H9 (cell line): ENCODE measurements at places on chromosomes 1 and 21.

DNA sequence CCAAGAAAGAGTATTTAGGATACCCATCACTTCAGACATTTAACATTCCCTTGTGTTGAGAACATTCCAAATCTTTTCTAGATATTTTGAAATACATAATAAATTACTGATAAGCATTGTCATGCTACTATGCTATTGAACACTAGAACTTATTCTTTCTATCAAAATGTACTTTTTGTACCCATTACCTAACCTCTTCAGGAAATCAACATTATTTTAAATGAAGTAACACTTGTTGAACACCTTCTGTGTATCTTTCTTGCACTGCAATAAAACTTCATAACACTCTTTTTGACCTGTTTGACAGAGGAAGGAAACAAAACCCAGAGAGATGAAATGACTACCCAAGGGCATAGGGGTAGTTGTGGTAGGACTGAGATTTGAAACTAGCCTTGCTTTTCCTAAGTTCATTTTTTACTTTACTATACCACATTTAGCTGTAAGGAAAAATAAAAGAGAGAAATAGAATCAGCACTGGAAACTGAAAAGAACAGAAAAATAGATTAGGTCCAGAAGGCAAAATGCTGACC lies 99.4 kb downstream of the UCHL5 start:
- DNase-seq = no peak

DNA sequence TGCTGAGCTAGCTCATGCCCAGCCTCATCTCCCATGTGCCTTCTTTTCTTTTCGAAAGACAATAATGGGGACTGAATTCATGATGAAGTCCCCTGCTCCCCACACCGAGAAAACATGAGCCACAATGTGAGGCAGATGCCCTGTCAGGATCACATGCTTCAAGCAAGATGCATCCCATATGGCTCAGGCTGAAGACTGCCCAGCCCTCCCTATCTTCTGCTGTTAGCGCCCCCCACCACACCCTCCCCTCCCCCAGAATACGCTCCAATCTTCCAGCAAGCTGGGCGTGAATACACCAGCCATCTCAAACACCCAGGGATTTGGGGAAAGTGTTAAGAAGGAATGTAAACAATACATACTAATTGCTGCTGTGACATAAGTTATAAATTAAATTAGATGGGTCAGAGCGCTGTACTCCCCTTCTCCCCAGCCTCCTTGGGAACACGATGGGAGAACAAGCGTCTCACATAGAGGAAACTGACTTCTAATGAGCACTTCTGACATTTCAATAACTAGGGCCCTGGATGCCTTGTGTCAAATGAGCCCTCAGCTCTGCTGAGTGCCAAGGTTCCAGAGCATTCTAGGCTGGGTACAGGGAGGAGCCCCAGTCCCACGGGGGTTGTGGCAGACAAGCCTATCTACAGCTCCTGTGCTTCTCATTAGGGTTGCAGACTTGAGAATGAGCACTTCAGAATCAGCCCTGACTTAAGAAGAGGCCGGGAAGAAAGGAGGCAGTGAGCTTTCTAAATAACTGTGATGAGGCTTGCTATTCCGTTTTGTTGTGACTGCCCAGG lies 55.6 kb downstream of the TNR start:
- no peak for DNase-seq

DNA sequence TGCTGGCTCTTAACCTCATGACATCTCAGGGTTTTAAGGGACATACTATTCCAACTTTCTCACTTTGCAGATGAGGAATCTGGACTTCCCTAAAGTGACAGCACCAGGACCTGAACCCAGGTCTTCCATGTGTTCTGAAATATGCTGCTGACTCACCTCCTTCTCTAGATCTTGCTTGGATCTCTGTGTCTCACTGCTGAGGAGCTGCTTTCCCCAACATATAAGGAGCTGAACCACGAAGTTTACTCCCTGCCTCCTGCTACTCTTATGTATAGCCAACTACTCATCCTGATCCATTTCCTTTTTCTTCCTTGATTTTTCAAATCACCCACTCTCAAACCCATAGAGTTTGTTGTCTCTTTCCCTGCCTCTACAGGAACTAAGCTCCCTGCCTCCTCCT lies 38.2 kb downstream of the ALG14 start:
- no peak for DNase-seq

DNA sequence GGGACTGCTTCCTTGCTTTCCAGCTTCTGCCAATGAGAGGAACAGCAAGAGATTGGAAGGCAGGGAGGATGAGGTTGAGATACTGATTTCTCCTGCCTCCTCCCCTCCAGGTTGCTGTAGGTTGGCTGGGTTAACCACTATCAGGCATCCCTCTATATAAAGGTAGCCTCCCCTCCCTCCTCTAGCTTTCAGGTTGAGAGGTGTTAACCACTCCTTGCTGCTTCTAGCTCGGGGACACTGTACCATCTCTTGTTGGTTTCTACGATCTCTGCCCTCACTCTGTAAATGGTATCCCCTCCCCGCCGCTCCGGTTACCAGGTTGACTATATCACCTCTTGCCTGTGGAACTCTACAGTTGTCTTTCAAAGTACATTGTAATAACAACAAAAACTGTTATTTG lies 16.7 kb downstream of the LPAR3 start:
- no peak for DNase-seq

DNA sequence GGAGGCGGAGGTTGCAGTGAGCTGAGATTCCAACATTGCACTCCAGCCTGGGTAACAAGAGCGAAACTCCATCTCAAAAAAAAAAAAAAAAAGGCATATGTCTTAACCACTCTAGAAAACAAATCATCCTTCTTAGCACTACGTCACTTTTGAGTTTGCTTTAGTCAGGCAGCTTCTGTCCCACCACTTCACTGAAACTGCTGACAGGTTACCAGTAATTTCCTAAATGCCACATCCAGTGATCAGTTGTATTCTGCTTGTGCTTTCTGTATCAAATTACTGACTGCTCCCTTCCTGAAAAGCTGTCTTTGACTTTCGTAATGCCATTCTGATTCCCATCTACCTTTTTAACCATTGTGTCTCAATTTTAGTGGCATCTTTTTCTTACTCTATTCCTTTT lies 21.7 kb downstream of the RCOR3 start:
- DNase-seq = no peak

DNA sequence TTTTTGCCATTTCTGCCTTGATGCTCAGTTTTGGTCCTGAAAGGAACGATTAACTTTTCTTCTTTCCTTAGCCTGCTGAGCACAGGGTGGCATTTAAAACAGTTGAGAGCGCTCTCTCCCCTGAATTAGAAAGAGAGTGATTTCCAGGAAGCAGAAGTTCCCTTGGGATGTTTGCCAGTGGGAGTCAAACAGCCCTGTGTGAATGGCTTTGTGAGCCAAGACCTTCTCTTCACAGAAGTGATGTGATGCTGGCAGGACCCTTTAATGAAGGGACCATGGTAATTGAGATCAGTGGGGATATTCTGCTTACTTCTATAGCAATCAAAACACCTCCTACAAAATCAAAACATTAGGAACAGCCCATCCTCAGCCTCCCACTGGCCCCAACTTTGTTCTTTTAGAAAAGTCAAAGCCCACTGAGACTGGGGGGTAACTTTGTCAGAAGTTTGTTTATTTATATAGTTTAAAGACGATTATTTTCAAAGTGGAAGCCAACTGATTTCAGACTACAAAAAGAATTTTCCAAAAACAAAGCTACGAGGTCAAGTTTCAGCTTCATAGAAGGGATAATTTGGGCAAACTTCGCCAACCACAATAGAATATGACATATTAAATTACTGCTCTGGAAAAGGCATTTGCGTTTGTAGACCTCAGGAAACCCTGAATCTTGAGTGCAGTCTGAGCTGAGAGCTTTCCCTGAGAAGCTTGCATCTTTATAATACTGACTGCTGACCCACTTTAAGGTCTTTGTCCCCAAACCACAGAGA lies 122.7 kb downstream of the GABPA start:
- no peak for DNase-seq

DNA sequence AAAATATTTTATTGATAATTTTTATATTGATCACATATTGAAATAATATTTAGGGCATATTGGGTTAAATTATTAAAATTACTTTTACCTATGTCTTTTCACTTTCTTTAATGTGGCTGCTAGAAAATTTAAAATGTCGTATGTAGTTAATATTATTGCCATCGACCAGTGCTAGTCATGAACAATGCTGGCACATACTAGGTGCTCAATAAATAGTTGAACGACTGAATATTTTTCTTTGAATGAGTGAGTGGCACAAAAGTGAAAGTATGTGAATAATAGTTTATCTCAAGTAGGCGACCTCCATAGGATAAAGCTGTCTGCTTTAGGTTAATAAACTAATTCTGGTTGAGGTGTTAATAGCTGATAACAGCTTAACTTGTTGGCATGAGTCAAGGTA lies 150.8 kb upstream of the FGGY start:
- DNase-seq = no peak

GRCh38 chr1:156074661-156075060 lies 7.6 kb downstream of the MEX3A start:
- peak; percentile 38 for DNase-seq

DNA sequence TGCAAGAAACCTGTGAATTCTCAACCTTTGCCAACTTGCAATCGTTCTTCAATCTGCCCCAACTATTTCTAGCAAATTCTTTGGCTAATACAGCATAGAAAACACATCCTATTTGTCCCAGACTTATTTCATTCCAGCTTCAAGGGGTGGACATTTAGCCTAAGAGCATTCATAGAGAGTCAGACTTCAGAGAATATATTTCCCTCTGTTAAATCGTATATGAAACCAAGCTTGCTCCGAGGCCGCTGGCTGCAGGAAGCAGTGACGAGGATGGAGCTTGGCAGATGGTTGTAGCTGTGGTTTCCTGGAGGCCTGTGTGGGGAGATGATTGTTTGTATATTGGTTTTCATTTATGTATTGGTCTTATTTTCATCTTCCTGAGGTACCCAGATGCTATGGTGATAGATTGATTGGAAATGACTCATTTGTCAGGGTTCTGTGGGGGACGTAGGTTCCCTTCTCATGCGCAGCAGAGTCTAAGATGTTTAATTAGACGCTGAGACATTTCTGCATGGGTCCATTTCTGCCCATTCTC lies 26.1 kb downstream of the MAN1C1 start:
- no peak for DNase-seq

DNA sequence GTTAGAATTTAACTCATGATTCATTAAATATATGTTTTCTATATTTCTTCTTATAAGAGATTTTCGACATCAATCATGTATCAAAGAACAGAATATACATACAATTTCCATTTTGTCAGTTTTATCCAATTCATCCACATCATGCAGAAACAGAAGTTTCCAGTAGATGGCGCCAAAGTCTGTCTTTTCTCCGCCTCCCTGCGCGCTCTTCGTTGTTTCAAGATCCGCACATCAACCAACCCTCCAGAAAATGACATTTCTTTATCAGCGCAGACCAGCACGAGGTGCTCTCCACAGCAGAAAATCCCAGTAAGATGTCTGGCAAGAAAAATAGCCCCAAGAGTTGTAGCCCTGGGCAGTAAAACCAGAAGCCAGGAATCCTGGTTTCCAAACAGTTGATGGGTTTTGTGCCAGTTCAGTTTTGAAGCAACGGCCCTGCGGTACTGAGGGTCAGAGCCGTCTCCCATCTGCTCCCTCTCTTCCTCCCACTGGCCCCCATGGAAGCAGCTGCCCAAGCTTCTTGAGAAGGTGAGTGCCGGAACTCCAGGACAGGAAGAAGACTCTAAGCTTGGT lies 38.6 kb upstream of the GPR137B start:
- DNase-seq = peak; percentile 53

- no peak for DNase-seq
Observed at GRCh38 chr1:192521734-192522133, 53.8 kb upstream of the RGS1 start.

- DNase-seq = no peak
Observed at GRCh38 chr1:184297244-184297750, 89.5 kb upstream of the C1orf21 start.

DNA sequence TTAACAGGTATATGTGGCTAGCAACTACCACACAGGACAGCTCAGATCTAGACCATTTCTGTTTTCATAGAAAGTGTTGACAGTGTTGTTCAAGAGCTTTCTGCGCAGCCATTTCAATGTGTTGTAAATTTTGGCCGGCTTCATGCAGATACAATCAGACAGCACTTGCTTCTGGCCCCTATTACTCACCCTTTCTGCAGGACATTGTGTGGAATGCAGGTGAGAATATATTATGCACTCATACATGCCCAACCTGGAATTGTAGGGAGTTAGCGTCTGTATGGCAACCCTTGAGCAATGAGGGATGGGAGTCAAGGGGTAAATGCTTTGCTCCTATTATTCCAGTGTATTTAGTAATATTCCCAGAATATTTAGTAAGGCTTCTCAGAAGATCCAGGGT lies 180.9 kb upstream of the PLXNA2 start:
- DNase-seq = no peak

DNA sequence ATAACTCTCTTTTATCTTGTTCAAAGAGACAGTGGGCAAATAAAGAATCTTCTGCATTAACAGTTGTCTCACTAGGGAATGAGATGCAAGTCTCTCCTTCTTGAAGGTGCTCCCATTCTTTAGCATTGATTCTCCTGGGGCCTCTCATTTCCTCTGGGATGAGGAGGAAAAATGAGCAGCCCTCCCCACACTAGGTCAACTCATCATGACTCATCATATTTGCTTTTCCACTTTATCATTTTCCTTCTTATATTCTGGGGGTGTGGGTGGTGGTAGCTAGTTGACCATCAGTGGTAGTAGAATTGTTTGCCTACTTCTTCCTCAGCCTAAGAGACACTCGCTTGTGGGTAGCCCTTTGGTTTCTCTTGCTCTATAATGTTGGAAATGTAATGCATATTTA lies 182.0 kb upstream of the C1orf87 start:
- DNase-seq = no peak

DNA sequence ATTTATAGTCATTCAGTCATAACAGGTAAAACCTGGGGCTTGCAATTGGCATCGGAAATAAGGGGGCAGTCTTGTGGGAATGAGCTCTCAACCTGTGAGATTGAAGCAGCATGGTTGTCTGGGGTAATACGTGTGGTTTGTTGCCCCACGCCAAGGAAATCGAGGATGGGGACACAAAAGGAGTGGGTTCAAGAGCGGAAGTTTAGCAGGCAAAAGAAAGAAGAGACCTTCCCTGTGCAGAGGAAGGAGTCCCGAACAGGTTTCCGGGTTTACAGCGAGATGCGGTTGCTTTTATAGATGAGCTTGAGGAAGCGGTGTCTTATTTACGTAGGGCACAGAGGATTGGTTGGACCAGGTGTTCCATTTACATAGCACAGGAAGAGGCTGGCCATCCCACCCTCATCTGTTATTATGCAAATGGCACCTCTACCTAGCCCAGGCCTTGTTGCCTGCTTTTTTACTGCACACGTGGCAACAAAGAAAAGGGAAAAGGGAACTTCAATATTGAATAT lies 37.3 kb downstream of the IFNAR1 start:
- peak; percentile 92 for DNase-seq

DNA sequence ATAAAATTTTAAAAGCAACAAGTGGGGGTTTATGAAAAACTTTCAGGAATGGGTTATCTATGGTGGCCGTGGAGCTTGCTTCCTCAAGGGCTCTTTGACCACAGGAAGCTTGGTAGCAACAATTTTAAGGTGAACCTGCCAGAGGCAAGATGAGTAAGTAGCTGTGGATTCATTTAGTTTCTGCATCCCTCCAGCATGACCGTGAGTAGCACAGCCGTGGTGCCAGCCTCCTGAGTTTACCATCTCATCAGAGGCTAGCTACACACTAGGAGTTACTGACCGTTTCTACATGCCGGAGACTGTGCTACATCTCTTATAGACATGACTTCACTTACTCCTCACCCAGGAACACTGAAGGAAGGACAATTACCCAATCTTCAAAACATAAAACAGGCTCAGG lies 30.1 kb upstream of the PLEKHG5 start:
- DNase-seq = no peak

- DNase-seq = no peak
Observed at GRCh38 chr1:44698138-44698537, 23.6 kb downstream of the ARMH1 start.
